HS-27A (cell line): ENCODE measurements at places on chromosomes 7 and 10.

GRCh38 chr7:35331730-35332678, 78.1 kb upstream of the TBX20 start:
- DNase-seq: no peak

DNA sequence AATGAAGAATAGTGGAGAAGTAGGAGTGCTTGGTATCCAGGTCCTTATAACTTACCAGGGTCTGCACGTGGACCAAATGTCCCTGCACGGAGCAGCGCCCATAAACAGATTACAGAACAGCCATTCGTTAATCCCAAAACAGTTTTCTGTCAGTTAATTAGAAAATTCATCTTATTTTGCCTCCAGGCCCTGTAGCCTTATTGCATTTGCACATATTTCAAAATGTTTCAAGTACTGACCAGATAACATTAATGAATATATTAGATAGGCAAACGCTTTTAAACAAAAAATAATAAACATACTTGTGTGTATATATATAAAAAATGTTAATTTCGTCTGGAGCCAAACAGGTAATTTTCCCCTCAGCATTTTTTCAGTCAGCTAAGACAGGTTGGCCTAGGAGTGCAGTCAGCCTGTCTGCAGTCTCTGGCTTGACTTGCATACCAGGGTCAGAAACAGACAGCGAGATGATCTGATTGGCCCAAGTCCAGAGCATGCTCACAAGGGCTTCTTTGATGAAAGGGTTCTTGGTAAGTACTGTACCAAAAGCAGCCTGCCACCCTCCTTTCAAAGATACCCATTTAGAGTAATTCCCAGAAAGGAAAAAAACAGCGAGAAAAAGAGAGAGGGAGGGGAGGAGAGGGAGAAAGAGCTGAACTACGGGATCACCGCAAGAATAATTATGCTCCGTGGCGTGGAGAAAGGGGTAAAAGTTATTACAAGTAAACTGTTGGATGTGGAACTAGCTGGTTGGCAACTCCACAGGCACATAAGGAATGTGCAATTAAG, 194.4 kb upstream of the TCF7L2 start:
- DNase-seq: no peak

- no peak for DNase-seq
These were observed 11.3 kb upstream of the TRPV6 start for GRCh38 chr7:142896741-142897379.

DNA sequence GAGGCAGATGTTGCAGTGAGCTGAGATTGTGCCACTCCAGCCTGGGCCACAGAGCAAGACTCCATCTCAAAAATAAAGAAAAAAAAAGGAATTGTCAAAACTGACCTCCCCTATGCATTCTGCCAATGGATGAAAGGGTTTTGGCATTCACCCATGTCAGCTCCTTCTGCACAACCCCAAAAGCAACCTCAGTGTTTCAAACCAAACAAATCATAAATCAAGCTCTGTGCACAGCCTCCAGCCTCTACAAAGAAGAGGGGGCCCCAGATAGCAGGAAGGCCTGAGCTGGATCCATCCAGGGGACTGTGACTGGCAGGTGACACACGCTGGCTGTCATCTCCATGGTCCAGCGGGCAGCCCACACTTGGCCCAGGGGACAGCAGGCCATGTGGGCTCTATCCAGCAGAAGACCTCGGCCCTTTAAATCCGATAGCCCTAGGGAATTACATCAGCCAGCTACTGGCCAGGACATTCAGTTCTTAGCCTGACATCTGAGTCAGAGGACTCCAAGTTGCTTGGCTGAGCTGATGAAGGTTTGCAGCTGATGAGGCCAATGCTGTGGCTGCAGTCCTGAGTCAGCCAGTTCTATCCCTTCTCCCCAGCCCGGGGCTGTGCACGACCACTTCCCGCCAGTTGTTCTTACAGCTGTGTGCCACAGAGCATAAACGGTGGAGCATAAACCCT, 52.0 kb upstream of the FIGNL1 start:
- no peak for DNase-seq

- DNase-seq: no peak
These were observed 23.1 kb downstream of the PAPOLB start for GRCh38 chr7:4838626-4839334.

- no peak for DNase-seq
These were observed 628.7 kb upstream of the AUTS2 start for GRCh38 chr7:68969571-68969970.

DNA sequence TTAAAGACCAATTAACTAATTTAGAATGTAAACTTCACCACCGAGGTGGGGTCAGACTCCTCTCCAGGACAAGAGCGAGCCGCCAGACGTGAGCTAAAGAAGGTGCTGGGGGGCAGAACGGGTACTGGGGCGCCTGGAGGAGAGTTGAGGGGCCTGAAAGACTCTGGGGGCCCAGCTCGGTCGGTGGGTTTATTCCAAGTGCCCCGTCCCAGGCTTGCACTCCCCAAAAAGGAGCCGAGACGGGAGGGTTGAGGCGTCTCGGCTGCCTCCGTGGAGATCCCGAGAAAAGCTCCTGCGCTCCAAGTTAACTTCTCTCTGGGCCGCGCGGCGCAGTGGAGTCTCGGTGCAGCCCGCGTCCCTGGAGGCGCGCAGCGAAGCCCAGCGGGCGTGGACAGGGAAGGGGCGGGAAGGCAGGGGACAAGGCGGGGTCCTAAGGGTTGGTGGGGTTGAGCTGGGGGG, 553.3 kb downstream of the TFEC start:
- no peak for DNase-seq

GRCh38 chr10:28685717-28686116, 8.4 kb downstream of the BAMBI start:
- DNase-seq: no peak

GRCh38 chr10:15528859-15529239, 157.8 kb upstream of the FAM171A1 start:
- DNase-seq: no peak

DNA sequence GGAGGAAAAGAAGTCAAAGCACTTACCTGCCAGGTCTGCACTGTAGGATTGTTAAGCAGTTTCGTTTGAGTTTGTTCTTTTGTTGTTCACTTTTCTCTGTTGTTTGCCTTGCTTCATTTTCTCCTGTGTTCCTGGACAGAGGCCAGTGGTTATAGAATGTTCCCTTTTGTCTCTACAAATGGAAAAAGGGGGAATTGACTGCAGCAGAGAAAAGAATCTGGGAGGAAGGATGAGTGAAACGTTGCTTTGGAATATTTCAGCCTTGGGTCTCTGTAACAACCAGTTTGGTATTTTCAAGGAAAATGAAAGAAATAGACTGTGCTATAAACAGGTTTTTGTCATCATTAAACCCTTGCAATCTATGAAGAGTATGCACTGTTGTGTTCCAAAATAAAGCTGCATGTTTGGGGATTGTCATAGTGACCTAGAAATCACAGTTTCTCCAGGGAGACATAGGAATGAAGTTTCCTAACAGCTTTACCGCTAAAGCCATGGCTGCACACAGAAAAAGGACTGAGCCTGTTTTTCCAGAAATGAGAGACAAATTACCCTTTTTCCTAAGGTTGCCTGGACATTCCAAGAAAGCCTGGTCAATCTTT, 60.8 kb upstream of the HABP2 start:
- no peak for DNase-seq

- DNase-seq: no peak
These were observed 515.2 kb downstream of the REEP3 start for GRCh38 chr10:64036321-64036930.
